ENCODE measurements at places on chromosomes 6 and 20. TPM values are rescaled to one million over a fixed set of nuclear protein-coding genes. Genes with fewer than 3 reads are reported as not detected.

Gene GRM1
- not detected for polyA plus RNA-seq

Gene MAPK13
- polyA plus RNA-seq: 35.2 TPM

Gene TBXT
- not detected for polyA plus RNA-seq

Gene TRIM40
- polyA plus RNA-seq: not detected

Gene C6orf52
- 3.3 TPM for polyA plus RNA-seq

GRCh38 chr20:14295238-14295637 lies 42.2 kb downstream of the FLRT3 start:
- H3K4me1 ChIP-seq: no peaks in the 10 kb centered on the region
- no peak for DNase-seq
- no peaks in the 10 kb centered on the region for H3K27me3 ChIP-seq
- H3K36me3 ChIP-seq: no peaks in the 10 kb centered on the region
- H3K27ac ChIP-seq: no peak overlapping the region

DNA sequence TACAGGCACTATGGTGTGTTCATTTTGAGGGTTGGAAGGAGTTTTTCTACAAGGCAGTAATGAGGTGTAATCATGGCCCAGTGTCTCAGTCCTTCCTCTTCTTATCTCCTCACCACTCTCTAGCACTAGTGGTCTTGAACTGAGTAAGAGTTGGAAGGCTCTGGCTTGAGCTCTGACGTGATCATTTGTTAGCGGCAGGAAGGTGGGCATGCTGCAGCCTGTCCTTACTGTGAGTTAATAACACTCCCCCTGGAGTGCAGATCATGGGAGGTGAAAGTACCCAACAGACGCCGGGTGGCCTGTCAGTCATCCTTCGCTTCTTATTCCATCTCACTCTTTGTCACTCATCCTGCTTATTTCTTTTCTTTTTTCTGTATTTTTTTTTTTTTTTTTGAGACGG lies 356.9 kb downstream of the CDKAL1 start:
- no peak overlapping the region for H3K4me3 ChIP-seq
- no peak overlapping the region for H3K27ac ChIP-seq
- peaks cover 16% of the 10 kb centered on the region for H3K36me3 ChIP-seq
- H3K4me1 ChIP-seq: no peaks in the 10 kb centered on the region
- no peak for DNase-seq
- peaks cover 1% of the 10 kb centered on the region for H3K27me3 ChIP-seq

GRCh38 chr20:50321797-50322480 lies 131.3 kb downstream of the CEBPB start:
- no peak overlapping the region for H3K27ac ChIP-seq
- H3K4me1 ChIP-seq: no peaks in the 10 kb centered on the region
- H3K27me3 ChIP-seq: peaks cover 3% of the 10 kb centered on the region
- H3K4me3 ChIP-seq: no peak overlapping the region
- DNase-seq: no peak

GRCh38 chr6:149925974-149926777 lies 3.3 kb upstream of the RAET1G start:
- no peak overlapping the region for H3K4me3 ChIP-seq
- H3K4me1 ChIP-seq: peaks cover 17% of the 10 kb centered on the region
- H3K27ac ChIP-seq: no peak overlapping the region
- peak; percentile 31 for DNase-seq
- no peaks in the 10 kb centered on the region for H3K36me3 ChIP-seq

DNA sequence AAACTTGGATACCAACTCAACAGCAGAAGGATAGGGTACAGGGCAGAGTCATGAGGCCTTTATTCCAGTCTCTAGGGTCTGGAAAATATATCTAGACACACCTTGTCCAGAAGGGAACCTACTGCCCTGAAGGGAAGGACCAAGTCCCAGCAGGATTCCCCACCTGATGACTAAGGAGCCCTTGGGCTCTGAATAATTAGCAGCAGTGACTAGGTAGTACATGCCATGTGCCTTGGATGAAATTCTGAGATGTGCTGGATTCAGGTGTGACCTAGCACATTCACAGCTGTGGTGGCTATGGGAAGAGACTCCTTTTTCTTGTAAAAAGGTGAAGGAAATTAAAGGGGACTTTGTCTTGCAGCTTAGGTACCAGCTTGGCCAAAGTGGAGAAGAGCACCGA lies 364.3 kb upstream of the PTCHD4 start:
- H3K36me3 ChIP-seq: no peaks in the 10 kb centered on the region
- no peak for DNase-seq
- H3K27ac ChIP-seq: no peak overlapping the region

GRCh38 chr6:154536999-154537398 lies 26.5 kb upstream of the CNKSR3 start:
- no peaks in the 10 kb centered on the region for H3K36me3 ChIP-seq
- H3K4me1 ChIP-seq: no peaks in the 10 kb centered on the region
- DNase-seq: no peak
- no peak overlapping the region for H3K27ac ChIP-seq

GRCh38 chr6:142223938-142224337 lies 76.9 kb downstream of the VTA1 start:
- peaks cover 3% of the 10 kb centered on the region for H3K27me3 ChIP-seq
- no peak overlapping the region for H3K4me3 ChIP-seq
- no peaks in the 10 kb centered on the region for H3K4me1 ChIP-seq
- no peak for DNase-seq
- peaks cover 11% of the 10 kb centered on the region for H3K36me3 ChIP-seq

DNA sequence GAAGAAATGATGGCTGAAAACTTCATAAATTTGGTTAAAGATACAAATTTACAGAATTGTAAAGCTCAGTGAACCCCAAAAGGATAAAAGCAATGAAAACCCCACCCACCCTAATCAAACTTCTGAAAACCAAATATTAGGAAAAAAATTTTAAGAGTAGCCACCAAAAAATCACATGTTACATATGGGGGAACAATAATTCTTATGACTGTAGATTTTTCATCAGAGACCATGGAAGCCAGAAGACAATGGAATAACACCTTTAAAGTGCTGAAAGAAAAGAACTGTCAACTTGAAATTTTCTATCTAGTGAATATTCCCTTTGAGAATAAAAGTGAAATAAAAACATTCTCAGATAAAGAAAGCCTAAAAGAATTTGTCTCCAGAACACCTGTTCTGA lies 24.4 kb downstream of the PROCR start:
- no peaks in the 10 kb centered on the region for H3K27me3 ChIP-seq
- H3K4me3 ChIP-seq: no peak overlapping the region
- H3K27ac ChIP-seq: no peak overlapping the region

GRCh38 chr20:47272893-47273590 lies 83.5 kb downstream of the ZMYND8 start:
- H3K36me3 ChIP-seq: peaks cover 19% of the 10 kb centered on the region
- no peaks in the 10 kb centered on the region for H3K27me3 ChIP-seq
- no peak overlapping the region for H3K4me3 ChIP-seq
- peaks cover 24% of the 10 kb centered on the region for H3K4me1 ChIP-seq
- peak overlapping the region; percentile 54 for H3K27ac ChIP-seq

- no peak overlapping the region for H3K27ac ChIP-seq
Observed at GRCh38 chr20:57787990-57788781, 78.4 kb upstream of the PMEPA1 start.

- H3K27ac ChIP-seq: no peak overlapping the region
- H3K27me3 ChIP-seq: no peaks in the 10 kb centered on the region
- H3K4me3 ChIP-seq: no peak overlapping the region
- H3K4me1 ChIP-seq: no peaks in the 10 kb centered on the region
Observed at GRCh38 chr6:98124171-98124570, 710.2 kb upstream of the POU3F2 start.

- H3K4me3 ChIP-seq: no peak overlapping the region
- no peak for DNase-seq
Observed at GRCh38 chr6:125904871-125905270, 51.7 kb upstream of the HINT3 start.

DNA sequence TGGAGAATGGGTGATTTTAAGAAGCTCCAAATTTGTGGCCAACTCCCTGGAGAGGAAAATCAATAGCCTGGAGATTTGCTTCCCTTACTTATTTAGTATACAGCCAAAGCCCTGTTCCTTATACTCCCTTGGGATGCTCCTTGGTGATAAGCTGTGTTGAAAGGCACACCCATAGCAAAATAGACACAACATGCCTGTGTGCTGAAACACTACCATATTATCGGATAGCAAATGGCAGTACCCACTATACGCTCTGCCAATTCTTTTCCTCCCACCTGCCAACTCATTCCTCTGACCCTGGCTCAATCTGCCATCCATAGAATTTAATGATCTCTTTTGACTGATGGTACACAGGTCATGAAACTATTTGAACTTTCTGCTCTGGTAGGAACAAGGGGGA lies 98.2 kb downstream of the CLIC5 start:
- DNase-seq: no peak
- H3K4me3 ChIP-seq: no peak overlapping the region
- H3K27ac ChIP-seq: no peak overlapping the region
- H3K4me1 ChIP-seq: no peaks in the 10 kb centered on the region
- no peaks in the 10 kb centered on the region for H3K36me3 ChIP-seq

DNA sequence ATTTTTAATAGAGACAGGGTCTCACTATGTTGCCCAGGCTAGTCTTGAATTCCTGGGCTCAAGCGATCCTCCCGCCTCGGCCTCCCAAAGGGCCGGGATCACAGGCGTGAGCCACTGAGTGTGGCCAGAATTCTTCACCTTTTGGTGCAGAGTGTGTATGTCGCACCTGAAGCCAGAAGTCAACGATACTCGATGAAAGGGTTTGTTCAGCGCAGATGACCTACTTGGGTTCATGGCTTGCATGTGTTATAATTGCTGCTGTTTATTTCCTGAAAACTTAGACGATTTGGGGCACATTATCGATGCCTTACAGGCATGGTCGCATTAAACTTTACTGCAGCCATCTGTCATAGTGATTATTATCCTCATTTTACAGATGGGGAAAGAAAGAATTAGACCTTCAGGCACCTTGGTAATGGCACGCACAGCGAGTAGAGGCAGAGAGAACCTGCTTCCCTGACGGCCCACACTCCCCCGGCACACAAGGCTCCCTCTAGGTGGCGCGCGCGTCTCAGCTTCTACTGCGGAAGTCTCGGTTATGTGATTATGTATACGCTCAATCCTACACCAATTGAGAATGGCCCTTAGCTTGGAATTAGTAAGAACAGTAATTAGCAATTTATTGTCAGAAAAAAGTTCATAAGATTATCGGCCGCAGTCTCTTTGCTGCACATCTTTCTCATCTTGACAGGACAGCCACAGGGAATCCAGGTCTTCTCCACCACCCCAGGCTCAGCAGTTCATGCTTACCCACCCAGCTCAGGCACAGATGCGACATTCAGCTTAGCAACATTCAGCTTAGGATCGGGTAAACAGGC lies 212.8 kb upstream of the PROKR2 start:
- peaks cover 25% of the 10 kb centered on the region for H3K4me1 ChIP-seq
- H3K27ac ChIP-seq: peak overlapping the region; percentile 76
- H3K4me3 ChIP-seq: peak overlapping the region; percentile 52
- DNase-seq: peak; percentile 69
- H3K36me3 ChIP-seq: peaks cover 11% of the 10 kb centered on the region
- H3K27me3 ChIP-seq: peaks cover 2% of the 10 kb centered on the region

DNA sequence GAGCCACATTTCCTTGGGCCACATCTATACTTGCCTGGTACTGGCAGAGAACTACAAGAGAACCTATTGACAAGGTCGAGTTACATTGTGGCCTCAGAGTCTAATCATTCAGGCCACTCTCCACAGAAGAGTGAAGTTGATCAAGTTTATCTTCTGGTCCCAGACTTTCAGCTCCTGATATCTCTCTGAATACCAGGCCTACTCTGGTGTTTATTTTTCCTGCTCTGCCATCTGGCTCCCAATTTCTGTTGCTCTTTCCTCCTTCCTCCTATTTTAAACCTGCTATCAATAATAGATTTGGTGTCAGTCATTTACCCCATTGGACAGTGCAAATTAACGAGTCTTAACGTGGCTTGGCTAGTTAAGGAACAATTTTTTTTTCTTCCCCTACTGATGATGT lies 46.6 kb downstream of the SCGN start:
- H3K27ac ChIP-seq: no peak overlapping the region
- no peaks in the 10 kb centered on the region for H3K4me1 ChIP-seq
- DNase-seq: no peak
- H3K36me3 ChIP-seq: no peaks in the 10 kb centered on the region
- H3K4me3 ChIP-seq: no peak overlapping the region

DNA sequence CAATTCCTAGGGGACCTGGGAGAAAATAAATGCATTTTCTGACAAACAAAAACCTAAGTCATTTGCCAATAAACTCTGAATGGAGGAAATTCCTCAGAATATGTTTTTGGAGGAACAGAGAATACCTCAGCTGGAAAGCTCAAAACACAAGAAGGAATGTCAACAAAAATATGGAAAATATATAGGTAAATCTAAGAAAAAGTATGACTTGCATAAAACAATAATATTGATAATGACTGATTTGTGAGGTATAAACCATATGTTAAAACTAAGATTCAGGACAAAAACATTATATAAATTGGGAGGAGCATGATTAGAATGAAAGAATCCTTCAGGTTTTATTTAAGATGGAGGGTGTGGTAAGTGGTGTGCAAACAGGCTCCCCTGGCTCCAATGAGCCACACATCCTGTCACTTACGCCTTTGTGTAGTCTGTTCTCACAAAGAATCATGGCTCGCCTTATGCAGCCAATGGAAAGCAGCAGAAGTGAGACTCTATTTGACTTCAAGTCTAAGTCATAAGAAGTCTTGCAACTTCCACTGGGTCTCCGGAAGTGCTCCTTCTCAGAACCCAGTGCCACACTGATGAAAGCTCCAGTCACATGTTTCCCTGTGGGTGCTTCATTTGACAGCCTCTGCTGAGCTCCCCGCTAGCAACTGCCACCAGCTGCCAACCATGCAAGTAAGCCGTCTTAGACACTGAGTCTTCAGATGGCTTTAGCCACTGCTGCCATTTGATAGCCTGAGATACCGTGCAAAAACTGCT lies 8.1 kb downstream of the CFAP61 start:
- no peaks in the 10 kb centered on the region for H3K27me3 ChIP-seq
- peaks cover under 1% of the 10 kb centered on the region for H3K4me1 ChIP-seq
- H3K27ac ChIP-seq: no peak overlapping the region
- DNase-seq: no peak
- no peak overlapping the region for H3K4me3 ChIP-seq

- H3K4me3 ChIP-seq: peak overlapping the region; percentile 87
- H3K27ac ChIP-seq: peak overlapping the region; percentile 94
- peaks cover 24% of the 10 kb centered on the region for H3K4me1 ChIP-seq
- H3K36me3 ChIP-seq: no peaks in the 10 kb centered on the region
Observed at GRCh38 chr20:50804437-50805348, 9.8 kb downstream of the BCAS4 start.

- DNase-seq: no peak
- no peak overlapping the region for H3K27ac ChIP-seq
- no peaks in the 10 kb centered on the region for H3K4me1 ChIP-seq
- no peak overlapping the region for H3K4me3 ChIP-seq
- H3K27me3 ChIP-seq: peaks cover 6% of the 10 kb centered on the region
Observed at GRCh38 chr6:32079566-32080290, 29.4 kb downstream of the TNXB start.

GRCh38 chr20:3889489-3890397 lies 556 bp downstream of the PANK2 start:
- DNase-seq: peak; percentile 40
- peak overlapping the region; percentile 99 for H3K4me3 ChIP-seq
- peak overlapping the region; percentile 98 for H3K27ac ChIP-seq
- peaks cover 9% of the 10 kb centered on the region for H3K27me3 ChIP-seq
